ENCODE measurements at places on chromosomes 2 and 18. TPM values are rescaled to one million over a fixed set of nuclear protein-coding genes. Genes with fewer than 3 reads are reported as not detected.
A peak's percentile ranks its signal among the peaks of the same experiment; 100 is the strongest.

DNA sequence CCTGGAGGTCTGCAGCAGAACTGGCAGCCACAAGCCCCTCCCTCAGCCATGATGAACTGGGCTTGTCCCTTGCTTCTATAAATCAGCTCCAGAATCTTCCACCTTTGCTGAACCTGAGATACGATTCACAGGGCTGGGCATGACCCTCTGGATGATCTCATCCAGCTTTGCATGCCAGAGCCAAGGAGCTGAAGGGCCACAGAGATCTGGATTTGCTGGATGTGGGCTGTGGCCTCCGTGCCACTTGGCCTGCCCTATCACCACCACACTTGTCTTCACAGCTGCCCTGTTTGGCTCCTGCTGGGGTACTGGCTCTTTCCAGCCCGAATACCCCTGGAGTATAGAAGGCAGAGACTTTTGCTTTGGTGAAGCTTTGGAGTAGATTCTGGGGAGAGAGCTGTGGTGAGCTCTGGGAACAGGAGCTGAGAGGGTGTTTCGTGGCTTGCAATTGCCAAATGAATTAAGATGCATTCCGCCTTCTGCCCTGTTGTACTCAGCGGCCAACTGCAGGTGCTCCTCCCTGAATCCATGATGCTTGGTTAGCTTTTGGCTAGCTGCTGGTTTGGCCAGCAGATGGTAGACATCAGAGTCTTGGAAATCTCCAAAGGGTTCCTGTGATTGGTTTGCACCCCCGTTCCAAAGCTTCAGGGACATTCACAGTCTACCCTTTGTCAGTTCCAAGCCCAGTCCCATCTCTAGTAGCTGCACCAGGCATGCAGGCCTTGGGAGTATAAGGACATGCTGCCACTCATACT is 30.9 kb upstream of the GIGYF2 start:
- DNase-seq: no peak

DNA sequence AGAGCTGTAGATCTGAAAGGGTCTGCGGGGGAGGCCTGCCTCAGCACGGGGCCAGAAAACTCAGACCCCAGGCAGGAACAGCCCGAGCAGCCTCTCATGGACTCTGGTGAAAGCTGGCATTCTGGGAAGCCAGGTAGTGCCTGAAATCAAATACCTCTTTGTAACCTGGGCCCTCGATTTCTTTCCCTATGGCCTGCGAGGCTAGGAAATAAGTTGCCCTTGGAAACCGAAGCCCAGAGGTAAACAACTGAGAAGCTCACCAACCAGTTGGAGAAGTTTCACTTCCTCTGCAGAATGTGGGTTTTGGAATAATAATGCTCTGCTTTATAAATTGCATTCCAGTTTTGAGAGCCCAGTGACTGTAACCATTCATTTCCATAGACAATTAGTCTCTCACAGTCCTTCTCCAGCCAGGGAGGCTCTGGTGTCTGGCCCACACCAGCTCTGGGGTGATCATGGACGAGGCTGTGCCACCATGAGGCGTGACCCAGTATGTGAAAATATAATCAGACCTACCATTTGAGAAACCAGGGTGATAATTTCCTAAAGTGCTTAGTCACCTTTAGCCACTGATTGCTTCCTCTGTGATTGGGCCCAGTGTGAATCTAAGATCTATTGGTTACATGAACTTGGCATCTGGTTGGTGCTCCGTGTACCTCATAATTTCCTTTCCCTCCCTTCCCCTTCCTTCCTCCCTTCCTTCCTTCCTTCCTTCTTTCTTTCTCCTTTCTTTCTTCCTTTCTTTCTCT is 133.1 kb upstream of the PELI1 start:
- peak; percentile 76 for DNase-seq

DNA sequence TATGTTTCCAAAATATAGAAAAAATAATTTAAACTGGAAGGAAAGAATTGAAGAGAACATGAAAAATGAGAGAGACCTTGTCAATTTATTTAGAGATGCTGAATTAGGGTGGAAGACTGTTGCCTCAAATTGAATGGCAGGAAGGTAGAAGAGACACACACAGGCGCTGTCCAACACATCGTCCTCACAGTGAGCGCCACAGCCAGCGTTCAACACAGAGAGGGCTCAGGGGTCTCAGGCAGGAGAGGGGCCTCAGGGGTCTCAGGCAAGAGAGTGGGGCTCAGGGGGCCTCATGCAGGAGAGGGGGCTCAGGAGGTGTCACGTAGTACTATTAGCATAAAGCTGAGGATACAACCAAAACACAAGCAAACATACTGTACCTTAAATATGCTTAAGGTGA is 65.7 kb downstream of the TMEM18 start:
- DNase-seq: no peak

DNA sequence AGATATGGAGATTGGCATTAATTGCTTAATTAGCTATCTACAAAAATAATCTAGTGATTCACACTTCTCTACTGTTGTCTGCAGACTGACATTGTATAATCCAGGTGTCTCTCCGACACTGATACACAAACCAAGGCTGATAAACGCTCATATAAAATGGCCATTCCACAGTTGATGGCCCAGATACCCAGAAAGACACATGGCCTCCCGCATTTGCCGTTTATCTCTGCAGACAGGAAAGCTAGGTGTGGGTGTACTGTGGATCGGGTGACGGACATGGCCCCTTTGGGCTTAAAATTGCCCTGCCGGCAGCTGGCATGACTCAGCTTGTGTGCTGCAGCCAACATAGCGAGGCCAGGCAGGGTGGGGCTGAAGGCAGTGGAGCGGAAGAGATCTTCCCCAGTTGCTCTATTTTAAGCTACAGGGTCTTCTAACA is 18.5 kb downstream of the PMAIP1 start:
- DNase-seq: peak; percentile 74

DNA sequence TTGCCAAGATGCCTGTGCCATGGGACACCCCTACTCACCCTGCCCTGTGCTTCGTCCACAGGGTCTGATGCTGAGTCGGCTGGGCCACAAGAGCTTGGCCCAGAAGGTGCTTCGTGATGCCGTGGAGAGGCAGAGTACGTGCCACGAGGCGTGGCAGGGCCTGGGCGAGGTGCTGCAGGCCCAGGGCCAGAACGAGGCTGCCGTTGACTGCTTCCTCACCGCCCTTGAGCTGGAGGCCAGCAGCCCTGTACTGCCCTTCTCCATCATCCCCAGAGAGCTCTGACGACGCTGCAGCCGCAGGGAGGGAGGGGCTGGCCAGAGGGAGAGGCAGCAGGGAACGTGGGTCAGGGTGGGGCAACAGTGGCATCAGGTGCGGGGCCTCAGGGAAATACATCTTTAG is 81.5 kb downstream of the STPG4 start:
- no peak for DNase-seq

DNA sequence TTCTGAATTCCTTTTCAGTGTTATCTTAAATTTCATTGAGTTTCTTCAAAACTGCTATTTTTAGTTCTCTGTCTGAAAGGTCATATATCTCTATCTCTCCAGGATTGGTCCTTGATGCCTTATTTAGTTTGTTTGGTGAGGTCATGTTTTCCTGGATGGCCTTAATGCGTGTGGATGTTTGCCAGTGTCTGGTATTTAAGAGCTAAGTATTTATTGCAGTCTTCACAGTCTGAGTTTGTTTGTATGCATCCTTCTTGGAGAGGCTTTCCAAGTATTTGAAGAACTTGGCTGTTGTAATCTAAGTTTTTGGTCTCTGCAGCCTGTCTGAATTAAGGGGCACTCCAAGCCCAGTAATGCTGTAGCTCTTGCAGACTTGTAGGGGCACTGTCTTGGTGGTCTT is 249.3 kb downstream of the ZNF385B start:
- DNase-seq: no peak

GRCh38 chr18:14921547-14921946 is 173.6 kb downstream of the ANKRD30B start:
- no peak for DNase-seq

GRCh38 chr18:49650426-49650891 is 88.6 kb downstream of the LIPG start:
- peak; percentile 36 for DNase-seq

DNA sequence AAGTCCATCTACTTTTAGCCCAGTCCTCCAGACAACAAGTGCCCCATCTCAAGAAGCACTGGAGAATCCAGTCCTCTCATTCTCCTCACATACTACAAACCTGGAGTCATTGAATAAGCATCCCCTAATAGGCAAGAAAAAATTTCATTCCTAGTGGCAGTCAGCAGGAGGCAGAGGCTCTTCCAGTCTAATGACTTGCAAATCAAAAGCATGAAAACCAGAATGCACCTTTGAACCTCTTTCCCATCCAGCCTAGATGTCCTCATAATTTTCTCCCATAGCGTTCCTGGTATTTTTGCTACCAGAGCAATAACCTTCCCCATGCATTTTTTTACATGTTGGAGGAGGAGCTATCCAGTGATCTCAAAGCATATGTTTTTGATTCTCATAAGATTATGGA is 252.6 kb downstream of the TTC32 start:
- peak; percentile 43 for DNase-seq

DNA sequence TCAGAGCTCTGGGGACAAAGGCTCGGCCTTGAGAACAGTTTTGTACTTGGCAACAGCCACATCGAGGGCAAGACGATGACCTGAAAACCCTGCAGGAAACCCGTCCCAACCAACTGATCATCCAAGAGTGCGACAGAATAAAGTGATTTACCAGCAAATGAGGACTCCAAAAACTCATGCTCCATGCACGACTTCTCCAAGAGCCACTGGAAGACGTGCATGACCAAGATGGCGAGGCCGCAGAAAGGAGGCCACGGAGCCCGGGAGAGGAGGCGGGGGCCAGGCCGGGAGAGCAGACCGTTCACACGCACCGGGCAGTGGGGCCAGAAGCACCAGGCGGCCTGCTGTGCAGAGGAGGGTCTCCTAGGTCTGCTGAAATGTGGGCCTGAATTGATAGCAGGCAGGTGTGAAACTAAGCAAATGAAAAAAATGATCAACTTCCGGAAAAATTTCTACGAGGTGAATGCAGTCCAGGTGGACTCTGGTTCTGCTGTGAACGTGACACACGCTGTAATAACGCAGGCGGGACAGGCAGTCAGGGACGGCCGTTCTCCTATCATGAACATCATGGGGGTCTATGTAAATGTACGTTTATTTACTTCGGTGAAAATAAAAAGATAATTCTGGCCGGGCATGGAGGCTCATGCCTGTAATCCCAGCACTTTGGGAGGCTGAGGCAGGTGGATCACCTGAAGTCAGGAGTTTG is 252.2 kb downstream of the HDAC4 start:
- DNase-seq: no peak

GRCh38 chr2:129239141-129239540 is 740.3 kb upstream of the RAB6C start:
- DNase-seq: no peak

DNA sequence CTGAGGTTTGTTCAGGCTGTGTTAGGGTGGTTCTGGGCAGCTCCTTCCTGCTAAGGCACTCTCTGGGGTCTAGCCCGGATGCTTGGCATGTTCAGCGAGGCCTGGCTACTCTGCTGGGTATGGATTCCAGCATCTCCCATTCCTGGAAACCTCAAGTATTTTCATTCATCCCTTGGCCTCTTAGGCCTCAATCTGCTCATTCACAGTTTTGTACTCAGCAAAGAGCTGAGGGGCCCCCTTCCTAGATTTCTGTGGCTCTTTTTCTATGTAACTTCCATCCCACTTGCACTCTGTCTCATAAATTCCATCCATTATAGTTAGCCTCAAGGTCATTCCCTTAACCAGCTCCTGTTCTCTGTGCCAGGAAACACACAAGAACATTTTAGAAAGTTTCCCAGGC is 798.8 kb upstream of the HS6ST1 start:
- DNase-seq: no peak

DNA sequence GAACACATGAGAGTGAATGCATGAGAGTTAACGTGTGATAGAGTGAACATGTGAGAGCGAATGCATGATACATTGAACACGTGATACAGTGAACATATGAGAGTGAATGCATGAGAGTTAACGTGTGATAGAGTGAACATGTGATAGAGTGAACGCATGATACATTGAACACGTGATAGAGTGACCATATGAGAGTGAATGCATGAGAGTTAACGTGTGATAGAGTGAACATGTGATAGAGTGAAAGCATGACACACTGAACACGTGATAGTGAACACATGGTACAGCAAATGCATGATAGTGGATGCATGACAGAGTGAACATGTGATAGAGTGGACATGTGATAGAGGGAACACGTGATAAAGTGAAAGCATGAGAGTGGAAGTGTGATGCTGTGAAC is 517.9 kb downstream of the EIPR1 start:
- no peak for DNase-seq

DNA sequence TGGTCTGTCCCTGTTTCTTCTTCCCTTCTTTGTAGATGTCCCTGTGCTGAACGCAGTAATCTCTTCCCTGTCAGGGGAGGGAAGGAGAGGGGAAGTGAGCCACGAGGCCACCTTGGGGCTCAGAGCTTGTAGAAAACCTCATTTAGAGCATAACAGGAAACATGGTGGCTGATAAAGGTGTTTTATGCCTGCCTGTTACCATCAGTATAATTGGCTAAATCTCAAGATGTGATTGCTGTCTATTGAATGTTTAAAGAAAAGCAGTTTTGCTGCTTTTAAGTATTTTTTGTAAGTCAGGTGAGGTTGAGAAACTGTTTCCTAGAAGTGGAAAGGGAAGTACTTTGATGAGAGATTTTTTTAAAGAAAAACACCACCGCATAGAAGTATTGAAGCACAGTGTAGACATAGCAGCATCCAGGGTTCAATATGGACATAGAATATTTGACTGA is 59.7 kb upstream of the PDK1 start:
- no peak for DNase-seq

DNA sequence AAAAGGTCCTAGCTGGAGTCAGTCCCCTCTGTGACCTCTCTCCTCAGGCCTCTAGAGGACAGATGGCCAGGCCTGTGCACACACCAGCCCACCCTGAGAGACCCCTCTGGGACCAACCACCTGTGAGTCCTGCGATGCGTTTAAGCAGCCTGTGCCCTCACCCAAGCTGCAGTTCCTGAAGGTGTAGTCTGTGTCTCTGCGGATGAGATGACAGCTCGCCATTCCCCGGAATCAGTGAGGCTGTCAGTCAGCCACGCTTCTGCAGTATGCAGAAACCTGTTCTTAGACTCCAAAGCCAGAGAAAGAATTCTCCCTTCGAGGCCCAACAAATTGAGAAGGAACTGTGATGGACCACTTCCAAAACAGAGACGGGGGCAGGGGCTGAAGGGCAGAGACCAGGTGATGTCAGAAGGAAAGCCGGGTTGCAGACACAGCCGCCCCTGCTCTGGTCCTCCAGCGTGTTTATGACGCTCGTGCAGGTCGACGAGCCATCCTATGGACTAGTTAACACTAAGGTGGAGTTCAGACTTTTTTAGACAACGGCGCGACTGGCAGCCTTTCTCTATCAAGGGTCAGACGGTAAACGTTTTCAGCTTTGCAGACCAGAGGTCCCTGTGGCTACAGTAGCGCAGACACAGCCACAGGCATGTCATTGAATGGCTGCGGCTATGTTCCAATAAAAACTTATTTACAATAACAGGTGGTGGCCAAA is 10.2 kb downstream of the MTERF4 start:
- no peak for DNase-seq

TUBA3E gene
- polyA plus RNA-seq: not detected

VAMP8 gene
- polyA plus RNA-seq: 327 TPM

RSAD2 gene
- 0.02 TPM for polyA plus RNA-seq

EFR3B gene
- polyA plus RNA-seq: 0.02 TPM

DYNAP gene
- polyA plus RNA-seq: not detected

HOXD1 gene
- not detected for polyA plus RNA-seq
